Cardiac septum (tissue), 1 donor: ENCODE measurements at places on chromosomes 3 and 15. TPM values are rescaled to one million over a fixed set of nuclear protein-coding genes. Genes with fewer than 3 reads are reported as not detected.

DNA sequence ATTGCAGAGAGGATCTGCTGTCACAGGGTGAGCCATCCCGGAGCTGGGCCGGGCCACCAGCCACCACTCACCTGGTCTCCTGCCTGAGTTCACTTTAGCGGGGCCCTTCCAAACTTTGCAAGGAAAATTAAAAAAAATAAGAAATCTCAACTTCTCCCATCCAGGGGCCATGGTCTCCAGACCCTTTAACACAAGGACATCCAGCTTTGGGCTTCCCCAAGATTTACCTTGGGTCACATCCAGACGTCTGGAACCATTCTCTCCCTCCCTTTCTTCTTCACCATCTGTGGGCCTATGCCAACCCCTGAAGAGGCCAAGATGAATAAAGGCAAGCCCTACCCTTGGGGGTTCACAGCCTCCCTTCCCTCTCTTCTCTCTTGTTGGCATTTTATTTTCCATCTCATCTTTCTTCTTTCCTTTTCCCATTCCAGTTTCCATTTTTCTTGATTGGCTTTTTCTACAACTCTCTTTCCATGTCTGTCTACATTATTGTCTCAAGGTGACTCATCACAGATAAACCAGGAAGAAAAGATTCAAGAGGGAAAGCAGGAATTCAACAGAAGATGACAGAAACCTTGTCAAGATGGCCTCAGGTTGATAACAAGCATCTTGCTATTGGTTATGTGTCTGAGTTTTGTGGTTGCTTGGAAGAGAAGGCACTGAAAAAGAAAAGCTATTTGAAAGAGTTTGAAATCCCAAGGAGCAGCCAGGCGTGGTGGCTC, 49.5 kb downstream of the ITGA11 start:
- DNase-seq: peak; percentile 24

DNA sequence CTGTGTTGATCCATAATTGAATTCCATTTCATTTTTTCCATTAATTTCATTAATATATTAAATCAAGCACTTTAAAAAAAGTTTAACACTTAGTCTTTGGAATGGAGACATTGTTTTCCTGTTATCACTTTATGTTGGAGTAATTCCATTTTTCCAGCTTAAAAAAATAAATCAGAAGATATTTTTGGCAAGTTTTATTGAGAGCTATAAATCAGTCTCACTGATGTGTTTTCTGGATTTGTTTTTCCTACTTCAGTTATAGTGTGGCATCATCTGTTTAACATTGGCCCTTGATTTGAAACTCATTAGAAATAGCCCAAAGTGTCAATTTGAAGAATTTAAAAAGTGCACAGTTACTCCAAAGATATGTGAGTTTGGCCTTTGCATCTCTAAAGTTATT, 53.1 kb downstream of the MAP2K5 start:
- no peak for DNase-seq

- no peak for DNase-seq
These were observed 290.9 kb downstream of the C3orf38 start for GRCh38 chr3:88440701-88441100.

CHL1 gene
- total RNA-seq: 2.5 TPM

GRCh38 chr3:129530821-129531220, 2.4 kb downstream of the RHO start:
- no peak for DNase-seq

- no peak for DNase-seq
These were observed 261.6 kb upstream of the THRB start for GRCh38 chr3:24756101-24756888.

GOLGA8G gene
- not detected for total RNA-seq

PIK3R4 gene
- 13.4 TPM for total RNA-seq

DNA sequence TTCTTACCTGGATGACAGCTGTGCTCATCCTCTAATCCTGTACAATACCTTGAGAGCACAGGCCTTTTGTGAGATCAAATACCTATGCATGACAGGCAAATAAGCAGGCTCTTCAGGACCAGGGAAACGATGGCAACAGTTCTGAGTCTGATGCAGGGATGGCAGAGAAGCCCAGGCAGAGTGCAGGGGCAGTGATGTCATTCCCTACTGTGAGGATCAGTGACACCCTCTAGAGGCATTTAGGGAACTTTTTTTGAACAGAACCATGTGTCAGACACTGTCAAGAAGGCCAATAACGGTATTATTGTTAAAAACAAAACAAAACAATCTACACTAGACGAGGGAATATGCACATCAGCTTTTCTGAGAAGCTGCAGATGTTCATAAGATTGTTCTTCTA, 314.8 kb upstream of the CTDSPL start:
- no peak for DNase-seq

DNA sequence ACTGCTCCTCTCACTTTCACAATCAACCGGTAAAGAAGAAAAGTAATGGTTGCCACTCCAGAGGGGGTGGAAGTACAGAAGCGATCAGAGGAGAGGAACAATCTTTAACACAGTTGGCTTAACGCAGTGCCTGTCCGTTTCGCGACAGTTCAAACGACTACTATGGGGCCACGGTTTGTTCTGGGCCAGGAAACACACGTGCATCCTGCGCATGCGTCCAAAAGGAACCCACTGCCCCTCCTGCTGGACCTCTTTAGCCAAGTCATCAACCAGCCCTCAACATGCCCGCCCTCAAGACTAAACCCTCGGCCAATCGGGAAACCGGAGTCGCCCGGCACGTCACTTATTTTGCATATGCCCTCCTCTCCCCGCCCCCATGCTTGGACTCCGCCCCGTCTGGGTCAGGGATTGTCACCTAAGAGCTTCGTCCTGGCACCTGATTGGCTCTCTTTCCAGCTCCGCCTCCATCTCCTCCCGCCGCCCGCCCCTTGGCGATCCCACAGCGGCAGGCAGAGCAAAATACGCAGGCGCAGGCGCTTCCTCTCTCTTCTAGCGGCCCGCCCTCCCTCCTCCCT, 345 bp upstream of the CDV3 start:
- peak; percentile 100 for DNase-seq

- DNase-seq: no peak
These were observed 81.9 kb downstream of the NUP210 start for GRCh38 chr3:13338231-13338630.

DNA sequence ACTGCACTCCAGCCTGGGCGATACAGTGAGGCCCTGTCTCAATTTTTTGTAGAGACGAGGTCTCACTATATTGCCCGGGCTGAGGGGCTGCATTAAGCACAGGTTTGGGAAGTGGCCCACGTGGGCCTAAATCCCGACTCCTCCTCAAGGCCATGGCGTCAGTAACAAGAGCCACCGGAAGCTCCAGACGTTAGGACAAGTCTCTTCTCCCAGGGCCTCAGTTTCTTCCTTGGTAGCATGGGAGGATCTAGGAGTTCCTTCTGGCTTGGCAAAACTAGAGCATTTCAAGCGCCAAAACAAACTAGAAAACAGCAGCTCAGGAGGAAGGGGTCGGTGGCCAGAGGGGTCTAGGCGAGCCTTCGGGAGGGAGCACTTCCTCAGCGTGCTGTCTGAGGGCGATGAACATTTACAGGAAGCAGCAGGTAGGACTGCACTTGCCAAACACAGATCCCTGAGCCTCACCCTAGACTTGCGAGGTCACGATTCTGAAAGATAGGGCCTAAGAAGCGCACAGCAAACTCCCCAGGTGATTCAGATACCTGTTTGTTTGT, 536 bp downstream of the SNAPC5 start:
- DNase-seq: no peak

DNA sequence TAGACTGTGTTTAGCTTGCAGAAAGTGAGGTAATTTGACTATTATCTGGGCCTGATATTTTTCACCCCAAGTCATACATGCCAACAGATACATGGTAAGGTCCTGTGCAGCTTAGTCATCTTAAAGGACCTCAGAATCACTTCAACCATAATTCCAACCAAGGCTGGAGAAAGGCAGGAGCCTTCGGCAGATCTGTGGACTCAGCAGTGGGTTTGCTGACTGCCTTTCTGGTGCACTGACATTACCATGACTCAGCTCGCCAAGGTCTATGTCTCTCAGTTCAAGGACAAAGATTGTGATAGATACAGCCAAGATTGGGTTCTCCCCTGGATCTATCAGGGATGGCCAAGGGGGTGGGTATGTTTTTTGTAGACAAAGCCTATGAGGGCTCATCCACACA, 32.7 kb downstream of the LYZL4 start:
- no peak for DNase-seq

DNA sequence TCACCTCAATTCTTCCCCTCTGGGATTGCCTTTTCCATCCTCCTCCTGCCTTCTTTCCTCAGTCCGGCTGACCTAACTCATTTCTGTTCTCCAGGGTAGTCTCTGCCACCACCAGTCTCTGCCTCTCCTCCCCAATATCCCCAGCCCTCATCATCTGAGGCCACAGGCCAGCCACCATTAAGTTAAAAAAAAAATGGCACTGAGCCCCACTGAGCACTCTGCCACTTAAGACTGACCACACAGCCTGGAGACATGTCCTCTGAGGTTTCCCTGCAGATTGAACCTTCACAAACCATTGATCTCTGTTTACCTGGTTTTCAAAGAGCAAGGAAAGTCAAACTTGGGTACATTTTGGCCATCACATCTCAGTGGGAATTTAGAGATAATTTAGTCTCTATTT, 13.6 kb downstream of the LRRC2 start:
- DNase-seq: no peak

KCTD6 gene
- total RNA-seq: 7.5 TPM
